NCI-H2227 treated with DMSO at 0.1 percent for 48 hours (cell line): ENCODE measurements at places on chromosomes 16 and 17.

GRCh38 chr16:79272141-79272577, 328.4 kb downstream of the MAF start:
- DNase-seq = no peak

DNA sequence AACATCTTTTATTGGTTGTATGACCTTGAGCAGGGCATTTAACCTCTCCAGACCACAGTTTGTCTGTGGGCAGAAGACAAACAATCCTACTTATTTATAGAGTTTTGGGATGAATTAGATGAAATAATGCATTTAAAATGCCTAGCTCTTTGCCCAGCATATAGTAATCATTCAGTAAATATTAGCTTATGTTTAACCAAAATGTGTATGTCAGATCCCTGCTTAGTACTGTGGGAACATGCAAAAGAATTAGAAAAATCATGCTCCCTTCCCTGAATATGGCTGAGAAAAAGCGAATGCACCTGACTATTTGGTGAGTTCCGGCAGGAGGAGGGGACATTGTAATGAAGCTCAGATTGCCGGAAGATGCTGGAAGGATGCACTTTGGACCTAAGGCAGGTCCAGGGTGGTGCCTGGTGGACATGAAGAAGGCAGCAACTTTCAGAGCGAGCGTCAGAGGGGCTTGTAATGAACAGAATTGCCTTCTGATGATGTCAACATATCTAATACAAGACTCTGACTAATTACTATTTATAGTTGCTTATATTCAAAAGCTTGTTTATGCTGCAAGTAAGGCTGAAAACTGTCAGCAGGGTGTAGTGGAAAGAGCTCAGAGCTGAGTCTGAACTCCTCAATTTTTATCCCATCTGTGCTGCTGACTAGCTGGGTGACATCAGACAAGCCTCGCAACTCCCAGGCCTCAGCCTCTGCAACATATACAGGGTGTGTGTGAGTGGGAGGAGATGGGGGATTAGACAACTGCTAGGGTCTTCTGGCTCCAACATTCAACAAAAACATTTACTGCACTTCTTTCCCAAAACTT, 221.2 kb downstream of the PRKCA start:
- DNase-seq = no peak

GRCh38 chr17:79026376-79027273, 2.7 kb downstream of the C1QTNF1 start:
- DNase-seq = no peak

- no peak for DNase-seq
Observed at GRCh38 chr17:83149761-83150251, 70.4 kb downstream of the METRNL start.

GRCh38 chr16:87496447-87496801, 3.6 kb upstream of the ZCCHC14 start:
- no peak for DNase-seq

GRCh38 chr17:69357701-69358100, 30.8 kb upstream of the ABCA5 start:
- DNase-seq = no peak

GRCh38 chr17:27824745-27825144, 24.4 kb upstream of the NOS2 start:
- DNase-seq = no peak

GRCh38 chr17:51598824-51599223, 338.5 kb downstream of the UTP18 start:
- no peak for DNase-seq

DNA sequence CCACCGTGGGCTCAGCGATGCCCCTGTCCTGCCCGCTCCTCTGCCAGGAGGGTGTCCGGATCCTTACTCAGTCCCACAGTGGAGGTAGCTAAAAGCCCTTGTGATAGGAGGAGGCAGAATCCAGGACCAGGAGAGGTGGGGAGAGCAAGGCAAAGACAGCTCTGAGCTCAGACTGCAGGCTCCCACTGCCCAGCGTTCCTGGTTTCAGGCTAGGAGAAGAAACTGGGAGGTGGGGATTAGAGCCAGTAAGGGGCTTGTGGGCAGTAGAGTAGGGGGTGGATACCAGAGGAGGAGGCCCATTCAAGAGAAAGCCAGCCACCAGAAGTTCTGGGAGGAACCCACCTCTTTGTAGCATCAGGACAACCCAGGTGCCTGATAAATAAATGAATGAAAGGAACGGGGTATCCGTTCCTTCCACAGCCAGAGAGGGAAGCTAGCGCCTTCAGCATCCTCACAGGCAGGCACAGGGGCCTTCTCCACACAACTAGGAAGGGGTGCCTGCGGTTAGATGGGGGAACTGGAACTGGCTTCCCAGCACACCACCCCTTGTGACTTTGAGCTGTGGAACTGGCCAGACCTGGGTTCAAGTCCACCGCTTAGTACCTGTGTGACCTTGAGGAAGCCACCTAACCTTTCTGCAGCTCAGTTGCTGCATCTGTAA, 2.3 kb downstream of the IL21R start:
- DNase-seq = no peak

DNA sequence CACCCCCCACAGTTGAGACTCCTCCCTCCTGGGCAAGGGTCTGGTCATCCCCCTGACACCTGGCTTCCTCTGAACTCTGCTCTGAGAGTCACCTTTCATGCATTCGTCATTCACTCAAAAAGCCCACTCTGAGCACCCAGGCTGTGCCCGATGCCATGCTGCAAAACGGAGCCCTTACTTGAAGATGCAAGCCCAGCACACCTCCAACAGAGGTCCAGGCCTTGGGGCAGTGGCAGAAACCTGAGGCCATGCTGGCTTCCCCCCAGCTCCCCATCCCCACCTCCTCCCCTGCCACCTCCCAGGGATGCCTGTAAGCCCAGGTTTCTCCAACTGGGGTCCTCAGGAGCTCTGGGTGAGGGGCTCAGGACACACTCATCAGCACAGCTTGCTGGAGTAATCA, 67.7 kb upstream of the TNRC6C start:
- DNase-seq = no peak

DNA sequence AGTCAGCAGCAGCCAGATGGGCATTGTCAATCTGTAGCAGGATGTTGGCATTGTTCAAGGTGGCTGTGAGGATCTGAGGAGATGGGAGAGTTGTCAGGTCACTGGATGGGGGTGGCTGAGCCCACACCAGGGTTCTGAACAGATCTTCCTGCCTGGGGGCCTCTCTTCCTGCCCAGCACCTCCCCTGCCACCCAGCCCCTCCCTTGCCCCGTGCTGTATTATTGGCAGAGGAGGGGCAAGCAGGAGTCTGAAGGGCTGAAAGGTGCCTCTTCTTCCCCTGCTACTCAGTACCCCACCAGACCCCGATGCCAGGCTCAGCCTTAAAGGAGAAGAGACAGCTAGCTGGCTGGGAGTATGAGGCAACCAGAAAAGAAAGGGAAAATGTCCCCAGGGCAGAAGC, 93.0 kb downstream of the GOSR1 start:
- no peak for DNase-seq

- DNase-seq = no peak
Observed at GRCh38 chr16:86789621-86790051, 211.3 kb downstream of the FOXL1 start.

GRCh38 chr16:3728424-3729160, 11.3 kb upstream of the TRAP1 start:
- DNase-seq = no peak

DNA sequence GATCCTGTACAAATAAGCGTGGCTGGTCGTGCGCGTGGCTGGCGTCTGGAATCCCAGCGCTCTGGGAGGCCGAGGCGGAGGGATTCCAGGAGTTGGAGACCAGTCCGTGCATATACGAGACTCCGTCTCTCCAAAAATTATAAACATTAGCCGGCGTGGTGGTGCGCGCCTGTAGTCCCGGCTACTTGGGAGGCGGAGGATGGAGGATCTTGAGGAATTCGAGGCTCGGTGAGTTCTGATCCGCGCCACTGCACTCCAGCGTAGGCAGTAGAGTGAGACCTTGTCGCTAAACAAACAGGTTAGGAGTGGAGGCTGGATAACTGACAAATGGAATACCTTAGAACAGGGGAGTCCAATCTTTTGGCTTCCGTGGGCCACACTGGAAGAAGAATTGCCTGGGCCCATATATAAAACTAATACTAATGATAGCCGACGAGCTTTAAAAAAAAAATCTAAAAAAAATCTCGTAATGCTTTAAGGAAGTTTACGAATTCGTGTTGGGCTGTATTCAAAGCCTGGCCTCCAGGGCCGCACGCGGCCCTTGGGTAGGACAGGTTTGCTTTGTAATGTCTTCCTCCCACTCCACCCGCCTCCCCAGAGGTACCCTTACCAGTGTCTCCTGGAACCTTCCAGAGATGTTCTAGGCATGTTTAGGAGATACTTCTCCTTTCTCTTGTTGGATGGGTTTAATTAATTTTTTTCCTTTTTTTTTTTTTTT, 909 bp upstream of the RSL1D1 start:
- DNase-seq = no peak

DNA sequence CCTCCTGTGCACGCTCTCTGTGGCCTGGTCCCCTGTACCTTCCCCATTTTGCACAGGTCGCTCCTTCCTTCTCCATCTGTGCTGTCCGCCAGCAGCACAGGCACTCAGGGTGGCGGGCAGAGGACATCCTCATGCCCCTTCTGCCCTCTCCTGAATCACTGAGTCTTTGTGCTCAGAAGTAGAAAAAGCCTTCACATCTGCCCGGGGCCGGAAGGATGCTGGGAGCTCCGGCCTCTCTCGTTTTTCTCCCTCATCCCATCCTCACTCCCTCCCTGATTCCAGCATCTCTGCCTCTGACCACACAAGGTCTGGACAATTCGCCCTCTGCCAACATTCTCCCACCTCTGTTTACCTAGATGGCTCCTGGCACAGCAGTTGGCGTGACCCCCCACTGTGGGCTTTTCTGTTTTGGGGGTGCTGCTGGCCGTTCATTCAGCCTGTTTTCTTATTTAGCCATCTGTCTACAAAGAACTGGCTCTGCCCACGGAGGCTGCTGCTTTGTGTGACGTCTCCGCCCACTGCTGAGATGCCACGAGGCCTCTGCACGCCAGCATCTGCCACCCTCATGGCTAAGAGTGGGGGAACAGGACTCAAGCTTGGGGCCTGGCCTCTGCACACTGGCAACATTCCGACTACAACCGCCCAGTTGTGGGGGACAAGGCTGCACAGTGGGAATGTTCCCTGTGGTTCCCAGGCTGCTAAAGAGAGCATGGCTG, 36.7 kb downstream of the SEC14L5 start:
- DNase-seq = no peak

DNA sequence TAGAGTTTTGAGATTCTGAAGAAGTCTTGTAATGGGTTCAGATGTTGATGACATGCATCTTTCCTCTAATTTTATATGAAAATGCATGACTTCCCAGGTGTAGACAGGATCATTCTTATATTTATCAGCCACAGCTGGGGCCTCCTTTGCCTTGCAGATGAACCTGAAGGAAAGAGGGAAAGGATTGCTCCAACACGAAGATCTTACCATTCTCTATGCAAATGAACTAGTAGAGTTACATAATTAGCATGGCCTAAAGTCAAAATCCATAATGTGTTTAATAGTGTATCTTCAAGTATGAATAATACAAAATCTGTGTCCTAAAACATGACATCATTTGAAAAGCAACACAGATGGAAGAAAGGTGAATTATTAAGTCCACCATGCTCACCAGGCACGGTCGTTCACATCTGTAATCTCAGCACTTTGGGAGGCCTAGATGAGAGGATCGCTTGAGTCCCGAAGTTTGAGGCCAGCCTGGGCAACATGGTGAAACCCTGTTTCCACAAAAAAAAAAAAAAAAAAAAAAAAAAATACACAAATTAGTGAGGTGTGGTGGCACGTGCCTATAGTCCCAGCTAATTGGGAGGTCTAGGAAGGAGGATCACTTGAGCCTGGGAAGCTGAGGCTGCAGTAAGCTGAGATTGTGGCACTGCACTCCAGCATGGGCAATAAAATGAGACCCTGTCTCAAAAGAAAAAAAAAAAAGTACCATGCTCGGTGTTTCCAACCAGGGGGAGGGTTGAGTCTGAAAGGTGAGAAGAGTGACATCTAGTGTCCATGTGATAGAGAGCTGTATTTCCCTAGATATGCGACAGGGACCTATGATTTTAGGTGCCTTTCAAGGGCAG, 6.3 kb downstream of the VWA3A start:
- DNase-seq = peak; percentile 55

DNA sequence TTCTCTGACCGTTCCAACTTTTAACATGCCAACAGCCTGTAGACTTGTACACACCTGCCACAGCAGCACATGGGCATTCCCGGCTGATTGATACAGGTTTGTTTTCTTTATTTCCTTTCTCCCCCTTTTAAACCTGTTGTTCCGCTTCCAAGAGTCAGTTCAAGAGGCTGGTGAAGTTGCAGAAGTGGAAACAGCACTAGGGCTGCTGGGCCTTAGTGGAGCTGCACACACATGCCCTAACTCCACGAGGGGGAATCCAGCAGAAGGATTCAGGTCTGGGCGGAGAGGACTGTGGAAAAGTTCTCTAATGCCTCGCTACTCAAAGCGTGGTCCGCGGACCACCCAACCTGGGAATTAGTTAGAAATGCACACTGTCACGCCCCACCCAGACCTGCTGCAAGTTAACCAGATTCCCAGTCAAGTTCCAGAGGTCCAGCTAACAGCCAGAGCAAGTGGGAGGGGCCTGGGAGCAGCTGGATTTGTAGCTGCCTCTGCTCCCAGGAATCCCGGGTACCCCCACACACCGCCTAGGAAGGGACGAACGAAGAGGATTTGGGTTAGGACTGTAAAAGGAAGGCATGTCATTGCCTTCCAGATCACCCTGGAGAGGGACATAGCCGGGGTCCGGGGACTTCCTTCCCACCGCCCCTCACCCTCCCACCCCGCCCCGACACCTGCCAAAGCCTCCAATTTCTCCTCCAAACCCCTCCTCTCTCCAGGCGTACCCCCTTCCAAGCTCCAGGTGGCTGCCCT, 542 bp downstream of the SLC39A11 start:
- DNase-seq = no peak

- no peak for DNase-seq
Observed at GRCh38 chr17:82950525-82951102, 110.8 kb upstream of the ZNF750 start.

- DNase-seq = no peak
Observed at GRCh38 chr16:15483857-15484256, 49.5 kb downstream of the BMERB1 start.

DNA sequence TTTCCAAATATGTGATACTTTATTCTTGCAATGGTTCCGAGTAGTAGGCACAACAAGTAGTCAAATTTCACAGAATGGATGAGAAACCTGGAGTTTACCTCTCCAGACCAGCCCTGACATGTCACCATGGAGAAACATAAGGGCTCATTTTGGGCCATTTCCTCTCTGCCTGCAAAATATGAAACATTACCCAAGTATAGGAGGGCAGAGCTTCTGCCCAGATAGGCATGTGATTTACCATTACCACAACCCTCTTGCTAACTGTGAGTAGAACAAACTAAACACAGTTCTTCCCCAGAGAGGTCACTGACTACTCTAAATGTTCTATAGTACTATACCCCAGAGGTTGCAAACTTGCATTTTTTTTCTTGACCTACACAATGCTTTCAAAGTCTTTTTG, 15.7 kb upstream of the KPNB1 start:
- DNase-seq = no peak

- no peak for DNase-seq
Observed at GRCh38 chr16:9948933-9949332, 233.3 kb downstream of the GRIN2A start.

- DNase-seq = no peak
Observed at GRCh38 chr17:80397034-80397387, 18.0 kb upstream of the ENDOV start.
